Suprapubic skin (tissue), 4 donors: ENCODE measurements at places on chromosomes 5 and 9. TPM values are rescaled to one million over a fixed set of nuclear protein-coding genes. Genes with fewer than 3 reads are reported as not detected.

TMEM252 gene
- total RNA-seq: not detected

C9orf153 gene
- not detected for total RNA-seq

PCDHGA3 gene
- 2.2 TPM for total RNA-seq

DND1 gene
- total RNA-seq: 2.0 TPM

SHISAL2B gene
- not detected for total RNA-seq

VLDLR gene
- 5.8 TPM for total RNA-seq

DNA sequence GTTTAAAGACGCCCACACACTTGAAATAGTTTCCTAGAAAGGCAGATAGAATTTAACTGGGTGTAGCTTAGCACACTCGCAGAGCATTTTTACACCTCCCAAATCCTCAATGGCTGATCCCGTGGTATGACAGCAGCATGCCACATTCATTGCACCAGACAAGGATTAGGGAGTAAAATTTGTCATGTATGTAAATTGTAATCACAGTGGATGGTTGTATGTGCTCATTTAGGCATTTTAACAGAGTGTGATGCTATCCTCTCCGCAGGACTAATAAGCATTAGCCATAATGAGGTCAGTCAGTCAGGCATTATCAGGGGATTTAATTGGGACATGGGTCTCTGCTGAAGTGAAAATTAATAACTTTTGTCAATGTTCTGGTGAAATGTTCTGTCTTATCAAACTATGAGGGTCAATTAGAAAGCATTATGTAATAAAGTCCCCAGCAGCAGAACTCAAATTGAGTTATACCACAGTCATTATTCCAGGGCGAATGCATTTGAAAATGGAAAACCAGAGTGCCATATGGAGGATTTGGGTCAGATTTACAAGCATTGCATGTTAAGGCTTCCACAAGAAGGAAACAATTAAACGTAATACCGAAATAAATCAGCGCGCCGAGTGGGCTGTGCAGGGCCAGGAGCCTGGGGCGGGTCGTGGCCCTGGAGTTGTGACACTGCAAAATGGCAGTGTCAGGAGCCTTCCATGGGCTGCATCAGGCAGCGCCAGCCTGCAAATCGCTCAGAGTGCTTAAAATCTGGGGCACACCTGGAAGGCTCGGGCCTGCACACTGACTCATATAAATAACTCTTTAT lies 602.2 kb downstream of the BNC2 start:
- no peak overlapping the region for H3K4me3 ChIP-seq
- H3K4me1 ChIP-seq: no peaks in the 10 kb centered on the region
- no peaks in the 10 kb centered on the region for H3K27me3 ChIP-seq
- DNase-seq: no peak

DNA sequence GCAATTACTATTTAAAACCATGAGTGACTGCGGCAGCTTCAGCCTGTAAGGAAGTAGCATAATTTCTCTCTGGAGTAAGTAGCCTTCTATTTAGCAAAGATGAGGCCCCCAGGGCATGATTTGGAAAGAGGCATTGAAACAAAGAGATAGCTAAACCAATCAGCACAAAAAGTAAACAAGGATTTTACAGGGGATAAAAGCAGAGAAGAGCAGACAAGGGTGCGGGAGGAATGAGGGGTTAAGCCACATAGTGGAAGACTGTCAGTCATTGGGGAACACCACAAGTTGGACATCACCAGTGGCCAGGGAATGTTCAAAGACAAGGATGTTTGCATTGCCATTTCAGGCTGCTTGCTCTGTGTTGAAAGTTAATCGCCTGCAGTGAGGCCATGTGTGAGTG lies 24.0 kb upstream of the C5orf63 start:
- no peaks in the 10 kb centered on the region for H3K27me3 ChIP-seq
- H3K4me3 ChIP-seq: no peak overlapping the region
- no peak for DNase-seq
- no peaks in the 10 kb centered on the region for H3K4me1 ChIP-seq

- peak overlapping the region; percentile 18 for H3K27ac ChIP-seq
- peak; percentile 92 for DNase-seq
- no peak overlapping the region for H3K4me3 ChIP-seq
- no peaks in the 10 kb centered on the region for H3K27me3 ChIP-seq
Measured at GRCh38 chr9:125126019-125126746, 17.1 kb downstream of the SCAI start.

- H3K4me3 ChIP-seq: no peak overlapping the region
- H3K36me3 ChIP-seq: no peaks in the 10 kb centered on the region
- H3K4me1 ChIP-seq: peaks cover 3% of the 10 kb centered on the region
- no peak overlapping the region for H3K27ac ChIP-seq
- DNase-seq: peak; percentile 59
Measured at GRCh38 chr5:2297991-2298390, 415.3 kb upstream of the IRX4 start.

DNA sequence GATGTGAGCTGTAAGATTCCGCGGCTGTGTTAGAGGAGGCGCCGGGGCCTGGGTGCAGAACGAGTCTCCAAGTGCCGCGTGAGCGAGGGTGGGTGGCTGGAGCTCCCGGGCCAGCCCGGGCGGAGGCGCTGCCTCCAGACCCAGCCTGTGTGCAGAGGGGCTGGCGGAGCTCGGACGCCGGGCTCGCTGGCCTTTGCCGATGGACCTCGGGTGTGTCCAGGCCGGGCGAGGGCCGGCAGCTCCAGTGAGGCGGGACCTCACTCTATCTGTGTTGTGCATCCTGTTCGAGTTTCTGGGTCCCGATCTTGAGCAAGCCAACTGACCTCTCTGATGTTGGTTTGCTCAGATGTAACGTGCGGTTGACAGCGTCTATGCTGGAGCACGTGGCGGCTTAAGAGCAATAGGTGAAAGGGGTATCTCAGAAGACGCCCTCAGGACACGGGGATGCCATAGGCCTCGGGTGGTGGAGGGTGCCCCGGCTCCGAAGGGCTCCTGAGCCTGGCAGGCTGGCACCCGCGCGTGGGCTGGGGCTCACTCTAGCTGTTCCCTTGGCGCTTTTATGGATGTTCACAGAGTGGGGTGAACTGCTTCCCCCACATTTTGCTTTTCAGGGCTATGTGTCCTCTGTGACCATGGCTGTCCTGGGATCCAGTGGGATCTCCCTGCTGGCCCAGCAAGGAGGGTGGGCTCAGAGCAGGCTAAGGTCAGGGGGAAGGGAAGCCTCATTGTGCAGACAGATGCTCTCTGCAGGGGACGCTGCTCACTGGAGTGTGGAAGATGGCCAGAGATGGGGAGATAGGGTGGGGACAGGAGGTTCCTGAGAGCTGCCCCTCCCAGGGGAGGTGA lies 69.8 kb downstream of the MRPL36 start:
- no peaks in the 10 kb centered on the region for H3K36me3 ChIP-seq
- H3K4me3 ChIP-seq: no peak overlapping the region
- H3K4me1 ChIP-seq: no peaks in the 10 kb centered on the region
- peaks cover 29% of the 10 kb centered on the region for H3K27me3 ChIP-seq
- H3K27ac ChIP-seq: no peak overlapping the region

GRCh38 chr5:145811834-145812625 lies 23.1 kb downstream of the PRELID2 start:
- DNase-seq: no peak
- peaks cover 13% of the 10 kb centered on the region for H3K36me3 ChIP-seq
- H3K4me3 ChIP-seq: no peak overlapping the region
- H3K4me1 ChIP-seq: no peaks in the 10 kb centered on the region

- H3K4me3 ChIP-seq: no peak overlapping the region
- H3K4me1 ChIP-seq: no peaks in the 10 kb centered on the region
- no peaks in the 10 kb centered on the region for H3K36me3 ChIP-seq
Measured at GRCh38 chr5:137101544-137101943, 397.6 kb downstream of the SPOCK1 start.

DNA sequence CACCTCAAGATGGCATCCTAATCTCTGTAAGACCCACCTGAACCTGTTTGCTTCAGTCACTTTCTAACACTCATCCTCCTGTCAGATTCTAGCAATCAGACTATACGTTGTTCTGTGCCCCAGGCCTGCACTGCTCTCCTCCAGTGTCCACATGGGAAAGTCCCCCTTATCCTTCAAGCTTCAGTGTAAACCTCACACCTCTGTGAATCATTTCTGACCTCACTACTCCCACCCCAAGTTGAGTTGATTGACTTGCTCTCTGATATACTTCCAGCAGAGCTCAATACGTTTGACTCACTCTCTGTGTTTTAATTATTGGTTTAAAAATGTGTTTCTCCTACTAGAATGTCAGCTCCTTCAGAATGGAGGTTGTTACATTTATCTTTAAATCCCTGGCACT lies 240.2 kb downstream of the FBXL17 start:
- no peak overlapping the region for H3K4me3 ChIP-seq
- DNase-seq: no peak
- H3K36me3 ChIP-seq: no peaks in the 10 kb centered on the region
- H3K27me3 ChIP-seq: no peaks in the 10 kb centered on the region

DNA sequence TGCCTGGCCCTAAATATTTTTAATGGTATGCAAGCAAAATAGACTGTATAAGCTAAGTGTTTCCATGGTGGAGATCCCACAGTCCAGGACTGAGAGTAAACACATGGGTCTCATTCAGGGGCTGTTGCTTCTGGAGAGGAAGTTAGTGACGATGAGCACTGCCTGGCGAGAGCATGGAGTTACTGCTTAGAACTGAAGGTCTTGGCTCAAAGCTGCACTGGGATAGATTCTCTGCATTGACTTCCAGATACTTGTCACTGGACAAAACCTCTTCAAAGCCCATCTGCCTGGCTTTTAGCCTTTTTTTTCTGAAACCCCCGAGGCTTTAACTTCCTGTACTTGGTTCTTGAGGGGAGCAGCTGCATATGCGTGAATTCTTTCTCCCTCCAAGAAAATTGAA lies 39.2 kb downstream of the GPR107 start:
- no peak overlapping the region for H3K4me3 ChIP-seq
- H3K4me1 ChIP-seq: no peaks in the 10 kb centered on the region
- H3K36me3 ChIP-seq: peaks cover 77% of the 10 kb centered on the region
- no peaks in the 10 kb centered on the region for H3K27me3 ChIP-seq
- H3K27ac ChIP-seq: no peak overlapping the region
- no peak for DNase-seq

DNA sequence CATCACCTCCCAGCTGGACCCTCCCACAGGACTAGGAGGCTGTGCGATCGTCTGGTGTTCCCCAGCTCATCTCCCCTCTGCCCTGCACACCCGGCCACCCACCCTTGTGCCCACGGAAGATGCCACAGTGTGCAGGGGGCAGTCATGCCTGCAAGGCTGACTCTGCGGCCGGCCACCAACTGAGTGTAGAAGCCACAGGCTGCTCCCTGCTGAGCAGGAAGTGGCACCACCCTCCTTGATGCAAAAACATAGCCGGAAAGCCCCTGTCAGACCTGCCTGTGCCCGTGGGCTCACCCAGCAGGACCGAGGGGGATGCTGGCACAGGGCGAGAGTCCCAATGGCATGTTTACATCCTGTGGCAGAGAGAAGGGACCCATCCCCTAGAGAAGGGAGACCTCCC lies 40.3 kb upstream of the SLC12A7 start:
- peak overlapping the region; percentile 7 for H3K27ac ChIP-seq
- no peak overlapping the region for H3K4me3 ChIP-seq
- DNase-seq: no peak
- peaks cover 13% of the 10 kb centered on the region for H3K4me1 ChIP-seq
- peaks cover 56% of the 10 kb centered on the region for H3K27me3 ChIP-seq
- H3K36me3 ChIP-seq: no peaks in the 10 kb centered on the region

- no peak overlapping the region for H3K4me3 ChIP-seq
- H3K36me3 ChIP-seq: no peaks in the 10 kb centered on the region
- no peaks in the 10 kb centered on the region for H3K4me1 ChIP-seq
- no peaks in the 10 kb centered on the region for H3K27me3 ChIP-seq
Measured at GRCh38 chr5:10049858-10050455, 199.7 kb downstream of the ATPSCKMT start.

GRCh38 chr9:32401488-32401887 lies 17.0 kb downstream of the ACO1 start:
- H3K4me1 ChIP-seq: no peaks in the 10 kb centered on the region
- no peak overlapping the region for H3K27ac ChIP-seq
- peaks cover 12% of the 10 kb centered on the region for H3K36me3 ChIP-seq

DNA sequence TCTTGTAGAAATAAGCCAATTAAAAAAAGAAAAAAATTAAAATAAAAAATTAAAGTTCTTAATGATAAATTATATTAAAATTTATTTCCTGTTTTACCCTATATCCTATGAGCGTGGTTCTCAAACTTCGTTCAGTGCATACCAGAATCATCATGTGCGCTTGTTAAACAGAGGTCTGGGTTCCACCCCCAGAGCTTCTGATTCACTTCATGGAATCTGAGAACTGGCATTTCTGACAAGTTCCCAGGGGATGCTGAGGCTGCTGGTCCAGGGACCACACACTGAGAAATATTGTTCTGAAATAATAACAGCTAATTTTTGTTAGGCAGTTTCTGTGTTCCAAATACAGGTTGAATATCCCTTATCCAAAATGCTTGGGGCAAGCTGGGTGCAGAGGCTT lies 79.3 kb downstream of the TMC1 start:
- no peaks in the 10 kb centered on the region for H3K4me1 ChIP-seq
- no peaks in the 10 kb centered on the region for H3K36me3 ChIP-seq
- no peak overlapping the region for H3K4me3 ChIP-seq
- H3K27ac ChIP-seq: no peak overlapping the region
- H3K27me3 ChIP-seq: no peaks in the 10 kb centered on the region
- no peak for DNase-seq

DNA sequence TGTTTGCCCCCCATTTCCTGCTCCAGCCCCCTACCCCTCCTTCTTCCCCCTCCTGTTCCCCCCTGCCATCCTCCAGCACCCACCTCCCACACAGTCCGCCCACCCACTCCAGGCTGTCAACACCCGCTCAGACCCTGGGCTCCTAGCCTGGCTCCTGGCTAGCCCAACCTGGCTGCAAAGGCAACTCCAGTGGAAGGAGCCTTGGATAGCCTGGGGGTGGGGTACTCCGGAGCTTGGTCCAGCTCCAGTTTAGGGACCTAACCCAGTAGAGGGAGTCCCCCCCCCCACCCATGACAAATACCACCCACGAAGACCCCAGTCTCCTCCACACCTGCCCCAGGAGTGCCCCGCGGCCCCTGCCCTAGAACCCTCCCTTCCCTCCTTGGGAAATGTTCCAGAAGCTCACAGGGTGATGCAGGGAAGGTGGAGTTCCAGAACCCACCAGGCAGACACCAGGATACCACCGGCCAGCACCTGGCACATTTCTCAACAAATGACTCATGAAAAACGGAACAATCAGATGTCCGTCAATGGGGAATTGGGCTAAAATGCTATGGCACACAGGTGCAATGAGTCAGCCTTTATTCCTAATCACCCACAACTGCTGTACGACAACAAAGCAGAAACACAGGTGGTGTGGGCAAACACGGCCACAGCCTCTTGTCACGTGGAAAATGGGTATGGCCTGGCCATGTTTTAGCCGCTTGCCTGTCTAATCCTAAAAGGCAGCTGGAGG lies 901 bp upstream of the SLC12A7 start:
- H3K4me3 ChIP-seq: no peak overlapping the region
- peaks cover 30% of the 10 kb centered on the region for H3K4me1 ChIP-seq
- no peaks in the 10 kb centered on the region for H3K36me3 ChIP-seq
- no peak for DNase-seq
- H3K27ac ChIP-seq: no peak overlapping the region

- H3K36me3 ChIP-seq: no peaks in the 10 kb centered on the region
- H3K27ac ChIP-seq: no peak overlapping the region
- no peaks in the 10 kb centered on the region for H3K4me1 ChIP-seq
- no peaks in the 10 kb centered on the region for H3K27me3 ChIP-seq
- no peak for DNase-seq
- H3K4me3 ChIP-seq: no peak overlapping the region
Measured at GRCh38 chr5:58245476-58245840, 214.4 kb downstream of the PLK2 start.
